ENCODE measurements at places on chromosomes 2 and 18.

DNA sequence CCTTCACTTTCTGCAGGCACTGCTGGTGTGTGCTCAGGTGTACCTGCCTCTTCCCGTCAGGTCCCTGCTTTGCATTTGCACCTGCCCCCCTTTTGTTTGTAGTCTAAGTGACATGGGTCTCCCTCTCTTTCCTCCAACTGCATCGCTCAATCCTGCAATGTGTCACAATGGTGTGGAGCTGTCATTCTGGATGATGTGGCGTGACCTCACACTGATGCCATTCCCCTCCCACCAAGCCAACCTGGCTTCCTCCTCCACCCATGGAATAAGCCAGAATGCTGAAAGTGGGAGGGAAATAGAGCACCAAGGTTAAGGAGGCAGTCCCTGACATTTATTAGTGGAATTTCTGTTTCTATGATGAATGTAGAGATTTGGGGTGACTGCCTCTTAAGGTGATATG lies 156.7 kb downstream of the ZBTB7C start:
- no peak for DNase-seq

DNA sequence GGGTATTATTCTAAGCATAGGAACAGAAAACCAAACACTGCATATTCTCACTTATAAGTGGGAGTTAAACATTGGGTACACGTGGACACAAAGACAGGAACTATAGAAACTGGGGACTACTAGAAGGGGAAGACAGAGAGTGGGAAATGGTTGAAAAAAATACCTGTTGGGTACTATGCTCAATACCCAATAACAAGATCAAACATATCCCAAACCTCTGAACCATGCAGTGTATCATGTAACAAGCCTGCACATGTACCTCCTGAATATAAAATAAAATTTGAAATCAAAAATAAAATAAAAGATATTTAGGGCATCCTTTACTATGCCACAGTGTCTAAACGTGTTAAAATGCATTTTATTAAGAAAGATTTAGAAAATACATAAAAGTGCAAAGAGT lies 221.0 kb upstream of the TFPI start:
- no peak for DNase-seq

DNA sequence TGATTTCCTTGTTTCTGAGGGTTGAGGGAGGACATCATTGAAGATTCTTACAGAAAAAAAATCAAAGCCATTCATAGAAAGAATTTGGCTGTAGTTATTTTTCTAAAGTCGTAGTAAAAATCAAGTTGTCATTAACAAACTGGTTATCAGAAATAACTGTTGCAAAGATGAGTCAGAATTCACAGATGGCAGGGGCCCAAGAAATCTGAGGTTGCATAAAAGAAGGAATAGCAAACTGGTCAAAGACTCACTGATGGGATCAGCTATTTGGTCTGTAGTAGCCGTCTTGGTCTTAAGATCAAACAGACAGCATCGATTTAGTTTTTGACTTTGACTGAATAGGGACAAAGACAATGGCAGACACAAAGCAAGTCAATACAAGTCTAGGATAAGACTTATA lies 334.3 kb downstream of the FIGN start:
- no peak for DNase-seq

GRCh38 chr2:9310377-9310776 lies 103.8 kb downstream of the ASAP2 start:
- DNase-seq = no peak

- no peak for DNase-seq
Observed at GRCh38 chr18:38329145-38329544, 763.5 kb upstream of the CELF4 start.

DNA sequence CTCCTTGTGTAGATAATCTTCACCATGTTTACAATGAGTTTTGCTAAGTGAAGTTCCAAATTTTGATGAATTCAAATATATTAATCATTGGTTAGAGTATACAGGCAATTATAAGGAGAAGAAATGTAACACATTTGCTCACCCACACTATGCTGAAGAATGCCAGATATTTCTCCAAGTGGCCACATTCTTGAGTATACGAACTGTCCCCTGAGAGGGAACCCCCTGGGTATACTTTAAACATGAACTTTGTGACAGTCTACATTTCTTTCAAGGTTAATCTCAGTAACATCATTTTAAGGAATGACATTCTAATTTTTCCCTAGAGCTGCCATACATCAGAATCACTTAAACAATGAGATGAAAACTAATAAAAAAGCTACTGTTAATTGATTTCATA lies 39.8 kb upstream of the CDKL4 start:
- no peak for DNase-seq

GRCh38 chr18:48805826-48806535 lies 144.8 kb downstream of the SMAD7 start:
- DNase-seq = no peak

- no peak for DNase-seq
Observed at GRCh38 chr2:118766871-118767270, 80.6 kb downstream of the EN1 start.

- no peak for DNase-seq
Observed at GRCh38 chr2:28168376-28168775, 224.3 kb upstream of the FOSL2 start.

- DNase-seq = no peak
Observed at GRCh38 chr2:50743471-50743870, 288.5 kb downstream of the NRXN1 start.

- no peak for DNase-seq
Observed at GRCh38 chr2:122323927-122324326, 568.5 kb downstream of the TSN start.

DNA sequence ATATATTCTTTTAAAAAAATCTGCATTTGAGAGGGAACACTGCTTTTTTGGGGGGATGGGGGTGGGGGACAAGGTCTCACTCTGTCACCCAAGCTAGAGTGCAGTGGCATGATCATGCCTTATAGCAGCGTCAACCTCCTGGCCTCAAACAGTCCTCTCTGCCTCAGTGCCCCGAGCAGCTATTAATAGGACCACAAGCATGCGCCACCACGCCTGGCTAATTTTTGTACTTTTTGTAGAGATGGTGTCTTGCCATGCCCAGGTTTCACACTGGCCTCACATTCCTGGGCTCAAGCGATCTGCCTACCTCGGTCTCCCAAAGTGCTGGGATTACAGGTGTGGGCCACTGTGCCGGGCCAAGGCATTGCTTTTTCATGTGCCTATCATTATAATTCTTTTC lies 154.2 kb downstream of the ATAD2B start:
- DNase-seq = no peak

GRCh38 chr2:97718051-97718882 lies 4.9 kb downstream of the ZAP70 start:
- peak; percentile 84 for DNase-seq

- no peak for DNase-seq
Observed at GRCh38 chr2:99789849-99790248, 300.0 kb upstream of the REV1 start.

GRCh38 chr2:99140056-99140859 lies 1.2 kb upstream of the C2orf15 start:
- no peak for DNase-seq

- DNase-seq = no peak
Observed at GRCh38 chr2:139403948-139404347, 623.8 kb upstream of the NXPH2 start.

DNA sequence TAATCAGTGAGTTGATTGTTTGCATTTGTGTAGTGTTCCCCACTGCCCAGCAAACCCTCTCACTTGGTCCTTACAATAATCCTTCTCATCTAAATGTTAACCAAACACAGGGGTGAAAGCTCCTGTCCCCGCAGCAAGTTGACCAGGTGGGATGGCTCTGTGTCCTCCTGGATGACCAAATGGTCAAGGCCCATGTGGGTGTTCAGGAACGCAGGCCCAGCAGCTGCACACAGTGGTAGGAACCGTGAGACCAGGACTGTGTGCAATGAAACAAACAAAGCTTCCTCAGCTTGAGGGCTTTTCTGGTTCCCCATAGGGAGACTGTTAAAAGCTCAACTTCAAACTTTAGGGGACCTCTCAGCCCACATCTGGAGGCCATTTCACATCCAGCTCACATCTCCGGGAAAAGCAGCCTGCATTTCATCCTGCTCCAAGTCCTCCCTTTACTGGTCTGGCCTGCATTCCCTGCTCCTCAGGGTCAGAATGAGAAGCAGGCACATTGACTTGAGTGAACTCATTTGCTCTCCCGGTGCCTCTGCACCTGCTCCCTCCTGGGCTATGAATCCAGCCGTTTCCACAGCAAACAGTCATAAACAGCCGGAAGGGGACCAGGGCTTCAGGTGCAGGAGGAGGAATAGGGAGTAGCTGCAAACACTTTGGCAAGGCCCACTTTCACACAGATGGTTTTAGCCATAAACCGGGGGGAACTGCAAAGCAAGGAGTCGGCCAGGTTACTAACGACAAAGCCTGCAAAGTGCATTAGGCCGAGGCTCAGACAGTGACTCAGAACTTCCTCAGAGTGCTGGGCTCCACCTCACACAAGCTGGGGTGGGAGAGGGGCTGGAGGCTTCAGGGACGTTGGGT lies 144.7 kb downstream of the CAPN13 start:
- no peak for DNase-seq

- DNase-seq = no peak
Observed at GRCh38 chr2:173874003-173874893, 90.9 kb downstream of the SP3 start.

DNA sequence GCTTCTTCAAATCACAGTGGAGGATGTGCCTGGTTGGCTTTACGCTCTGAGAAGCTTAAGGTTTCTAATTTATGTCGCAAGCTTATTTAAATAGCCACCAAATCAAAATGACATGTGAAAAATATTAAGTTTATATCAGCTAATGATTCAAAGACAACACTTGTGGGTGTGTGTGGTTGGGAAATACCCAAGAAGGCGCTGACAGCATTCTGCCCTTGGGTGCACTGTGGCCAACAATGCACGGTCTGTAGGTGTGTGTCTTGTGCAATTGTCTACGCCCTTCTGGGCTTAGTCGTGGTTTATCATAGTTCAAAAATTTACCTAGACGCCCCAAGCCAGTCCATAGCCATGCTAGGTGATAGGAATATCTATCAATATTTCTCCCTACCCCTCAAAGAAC lies 60.9 kb downstream of the KCTD1 start:
- DNase-seq = no peak

DNA sequence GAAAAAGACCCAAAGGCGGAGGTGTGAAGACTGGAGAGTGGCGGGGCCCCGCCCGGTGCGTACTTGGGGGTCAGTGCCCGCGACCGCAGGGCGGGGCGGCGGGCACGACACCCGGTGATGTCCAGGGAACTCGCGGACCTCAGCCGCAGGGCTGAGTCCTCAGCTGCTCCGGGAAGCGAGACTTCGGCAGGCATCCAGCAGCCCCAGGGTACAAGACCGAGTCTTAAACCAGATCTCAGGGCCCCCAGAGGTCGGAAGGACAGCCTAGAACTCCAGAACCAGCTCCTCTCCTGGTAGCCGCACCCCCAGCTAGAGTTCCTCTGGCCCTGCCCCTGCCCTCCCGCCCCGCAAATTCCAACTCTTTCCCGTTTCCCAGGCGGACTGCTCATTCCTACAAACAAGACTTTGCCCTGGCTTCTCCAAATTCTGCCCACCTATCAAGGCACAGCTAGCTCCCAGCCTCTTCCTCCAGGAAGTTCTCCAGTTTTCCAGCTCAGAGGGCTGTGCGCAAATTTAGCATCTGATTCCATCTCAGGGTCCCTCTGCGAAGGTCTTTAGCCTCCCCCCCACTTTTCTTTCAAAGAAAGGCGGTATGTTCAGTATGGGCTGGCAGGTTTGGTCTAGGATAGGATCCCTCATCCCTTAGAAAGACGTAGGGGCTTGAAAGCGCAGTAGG lies 26.0 kb upstream of the NOTO start:
- DNase-seq = peak; percentile 34

DNA sequence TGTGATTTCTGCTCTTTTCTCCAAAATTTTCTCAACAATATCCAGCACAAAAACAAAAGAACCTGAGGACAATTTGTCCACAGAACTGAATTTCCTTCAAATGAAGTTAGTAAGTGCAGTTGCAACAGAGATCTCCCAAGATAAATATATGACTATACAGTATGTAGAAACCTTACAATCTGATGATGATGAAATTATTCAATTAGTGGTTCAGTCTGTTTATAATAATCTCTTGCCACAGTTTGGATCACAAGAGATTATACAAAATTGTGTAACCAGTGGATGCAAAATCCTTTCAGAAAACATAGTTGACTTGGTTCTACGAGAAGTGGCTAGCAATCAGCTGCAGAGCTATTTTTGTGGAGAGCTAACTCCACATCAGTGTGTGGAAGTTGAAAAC lies 68.7 kb downstream of the FSIP2 start:
- DNase-seq = no peak

GRCh38 chr18:28767201-28767600 lies 590.3 kb upstream of the CDH2 start:
- no peak for DNase-seq

DNA sequence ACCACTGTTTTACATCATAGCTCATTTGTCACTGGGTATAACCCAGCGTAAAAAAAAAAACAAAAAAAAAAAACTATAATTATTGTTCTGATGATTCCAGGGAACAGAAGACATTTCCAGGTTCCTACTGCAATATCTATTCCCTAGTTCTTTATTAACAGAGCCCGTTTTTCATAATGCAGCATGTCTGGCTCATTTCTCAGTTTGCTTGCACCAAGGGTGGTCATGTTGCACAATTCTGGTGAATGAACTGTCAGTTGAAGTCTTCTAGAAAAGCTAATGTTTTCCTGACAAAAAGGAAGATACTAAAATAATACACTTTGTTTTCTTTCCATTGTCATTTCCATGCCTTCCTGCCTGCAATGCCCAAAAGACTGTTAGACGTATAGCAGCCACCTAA lies 180.1 kb downstream of the RDH14 start:
- no peak for DNase-seq

GRCh38 chr2:113720167-113720566 lies 36.3 kb downstream of the SLC35F5 start:
- DNase-seq = no peak

DNA sequence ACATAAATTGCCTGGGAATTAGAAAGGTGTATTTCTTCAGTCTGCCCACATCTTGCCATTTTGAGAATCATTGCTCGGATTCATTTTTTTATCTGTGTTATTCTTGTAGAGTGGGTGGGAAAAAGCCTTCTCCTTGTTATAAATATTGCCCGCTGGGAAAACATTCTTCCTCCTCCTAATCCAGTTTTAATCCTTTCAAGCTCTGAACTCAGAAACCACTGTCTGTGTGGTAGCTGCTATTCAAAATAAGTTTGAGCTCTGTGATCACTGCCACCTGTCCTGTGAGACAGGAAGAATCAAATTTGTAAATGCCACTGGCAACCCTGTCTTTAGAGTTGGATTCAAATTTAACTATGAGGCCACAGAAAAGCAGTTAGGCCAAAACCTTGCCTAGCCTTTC lies 1875.2 kb upstream of the PIK3C3 start:
- no peak for DNase-seq

GRCh38 chr2:176561706-176562105 lies 292.5 kb downstream of the MTX2 start:
- DNase-seq = no peak

GRCh38 chr2:41378420-41378819 lies 669.4 kb upstream of the PKDCC start:
- DNase-seq = no peak

GRCh38 chr18:7020995-7021777 lies 96.4 kb downstream of the LAMA1 start:
- DNase-seq = no peak
